Activated naive CD4-positive, alpha-beta T cell (primary cell): ENCODE measurements at places on chromosomes 7 and 10.

- DNase-seq = no peak
These were observed 24.1 kb downstream of the PDSS1 start for GRCh38 chr10:26721561-26721960.

DNA sequence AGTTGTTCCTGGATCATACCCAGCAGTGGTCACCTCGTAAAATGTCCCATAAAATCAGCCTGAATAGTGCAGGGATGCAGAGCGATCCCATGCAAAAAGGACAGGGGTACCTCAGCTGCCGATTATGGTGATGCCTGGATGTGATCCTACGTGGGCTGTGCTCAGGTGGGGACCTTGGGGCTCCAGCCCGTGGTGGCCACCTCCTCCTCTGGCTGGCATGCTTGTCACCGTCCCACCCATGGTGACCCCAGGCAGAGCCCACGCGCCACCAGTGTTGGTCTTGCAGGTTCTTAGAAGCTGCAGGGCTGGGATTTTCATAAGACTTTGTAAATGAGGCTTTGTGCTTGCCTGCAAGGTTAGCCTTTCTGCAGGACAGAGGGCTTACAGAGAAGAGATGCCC, 97.2 kb downstream of the GLRX3 start:
- no peak for DNase-seq

- DNase-seq = no peak
These were observed 62.1 kb downstream of the PTEN start for GRCh38 chr10:87925570-87925969.

DNA sequence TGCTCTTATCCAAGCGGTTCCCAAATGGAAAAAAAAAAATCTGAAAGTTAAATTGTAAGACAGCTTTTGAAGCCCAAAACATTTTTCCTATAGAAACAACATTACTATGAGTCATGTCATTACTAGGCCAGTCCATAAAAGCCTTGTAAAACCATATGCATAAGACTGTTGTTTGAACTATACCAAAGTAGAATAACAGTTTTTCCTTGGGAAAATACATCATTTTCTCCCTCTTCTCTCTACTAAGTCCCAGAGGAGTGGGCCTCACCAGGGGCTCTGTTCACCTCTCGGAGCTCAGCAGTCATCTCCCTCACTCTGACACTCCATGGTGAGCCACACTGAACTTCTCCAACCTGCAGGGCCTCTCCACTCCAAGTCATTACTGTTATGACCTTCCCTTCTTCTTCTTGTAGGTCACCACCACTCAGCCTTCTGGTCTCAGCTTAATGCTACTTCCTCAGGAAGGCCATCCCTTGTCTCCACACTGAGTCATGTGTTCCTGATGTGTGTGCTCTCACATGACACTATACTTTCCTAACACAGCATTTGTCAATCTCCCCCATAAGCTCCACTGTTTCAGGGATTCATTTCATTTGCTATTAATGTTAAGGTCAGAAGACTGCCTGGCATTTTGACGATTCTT, 32.5 kb downstream of the ZNF438 start:
- no peak for DNase-seq

- DNase-seq = no peak
These were observed 88.4 kb downstream of the ABCA13 start for GRCh38 chr7:48259463-48260280.
